Fibroblast of skin of abdomen (primary cell): ENCODE measurements at places on chromosomes 11 and 22.

DNA sequence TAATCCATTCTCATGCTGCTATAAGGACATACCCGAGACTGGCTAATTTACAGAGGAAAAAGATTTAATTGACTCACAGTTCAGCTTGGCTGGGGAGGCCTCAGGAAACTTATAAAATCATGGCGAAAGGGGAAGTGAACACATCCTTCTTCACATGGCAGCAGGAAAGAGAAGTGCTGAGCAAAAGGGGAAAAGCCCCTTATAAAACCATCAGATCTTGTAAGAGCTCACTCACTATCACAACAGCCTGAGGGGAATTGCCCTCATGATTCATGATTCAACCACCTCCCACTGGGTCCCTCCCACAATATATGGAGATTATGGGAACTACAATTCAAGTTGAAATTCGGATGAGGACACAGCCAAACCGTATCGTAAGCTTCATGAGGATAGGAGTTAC lies 3.8 kb upstream of the CYB5R2 start:
- peak; percentile 12 for DNase-seq

GRCh38 chr22:42177891-42178336 lies 47.3 kb upstream of the CYP2D6 start:
- no peak for DNase-seq

DNA sequence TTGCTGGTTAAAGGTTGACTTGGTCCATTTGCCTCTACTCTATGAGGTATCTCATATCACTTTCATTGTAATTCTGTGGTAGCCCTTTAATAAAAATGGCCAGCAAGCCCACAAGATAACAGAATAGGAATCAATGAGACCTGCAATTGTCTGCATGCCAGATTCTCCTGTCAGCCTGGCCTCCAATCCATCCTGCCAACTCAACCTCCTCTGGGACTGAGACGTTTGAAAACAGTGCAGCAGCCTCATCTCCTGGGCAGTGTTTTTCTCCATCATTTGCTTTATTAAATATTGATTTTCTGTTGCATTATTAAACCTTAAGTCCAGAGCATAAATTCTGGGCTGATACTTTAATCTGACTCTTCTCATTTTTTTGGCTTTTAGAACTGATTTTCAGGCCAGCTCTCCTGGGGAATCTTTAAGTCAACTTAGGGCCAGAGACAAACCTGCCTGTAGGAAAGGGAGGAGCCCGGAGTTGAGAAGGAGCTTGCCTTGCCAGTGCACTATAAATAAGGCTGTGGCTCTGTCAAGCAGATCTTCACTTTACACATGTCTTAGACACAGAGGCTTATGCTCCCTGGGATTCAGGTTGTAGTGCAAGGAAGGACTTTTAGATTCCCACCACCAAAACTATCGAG lies 798.0 kb downstream of the NTM start:
- no peak for DNase-seq

- DNase-seq: no peak
Observed at GRCh38 chr11:1487091-1487850, 692 bp upstream of the MOB2 start.

DNA sequence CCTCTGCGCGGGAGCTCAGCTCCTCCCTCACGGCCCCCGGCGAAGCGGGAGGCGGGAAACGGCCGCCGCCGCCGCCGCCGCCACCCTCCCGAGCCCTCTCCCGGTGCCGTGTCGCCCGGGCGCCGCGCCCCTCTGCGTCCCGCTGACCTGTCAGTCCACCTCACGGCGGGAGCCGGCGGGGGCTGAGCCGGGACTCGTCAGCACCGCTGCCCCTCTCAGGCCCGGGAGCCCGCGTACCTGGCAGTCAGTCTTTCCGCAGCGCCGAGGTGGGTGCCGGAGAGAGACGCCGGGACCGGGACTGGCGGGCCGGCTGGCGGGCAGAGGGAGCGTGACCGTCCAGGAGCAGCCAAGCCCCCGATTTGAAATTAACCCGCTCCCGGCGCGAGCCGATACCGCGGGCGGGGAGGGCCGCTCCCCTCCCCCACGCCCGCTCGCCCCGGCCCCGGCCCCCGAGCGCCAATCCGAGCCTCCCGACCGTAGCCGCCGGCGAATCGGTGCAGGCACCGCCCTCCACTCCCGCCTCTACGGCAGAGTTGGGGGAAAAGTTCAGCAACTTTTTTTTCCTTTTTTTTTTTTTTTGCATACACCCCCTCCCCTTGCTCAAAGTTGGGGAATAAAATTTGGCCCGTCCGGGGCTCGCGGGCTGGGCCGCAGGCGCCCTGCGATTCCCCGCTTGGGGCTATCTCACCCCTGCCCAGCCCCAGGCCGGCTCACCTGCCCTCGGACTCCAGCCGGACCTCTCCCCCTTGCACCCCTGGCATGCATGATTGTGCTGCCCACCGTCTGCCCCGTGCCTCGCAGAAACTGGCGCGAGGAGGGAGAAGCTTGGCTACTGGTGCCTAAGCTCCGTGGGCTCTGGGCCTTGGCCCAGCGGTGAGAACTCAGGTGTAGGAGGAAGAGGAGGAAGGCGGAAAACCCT lies 774 bp upstream of the E2F8 start:
- peak; percentile 8 for DNase-seq

GRCh38 chr22:36232715-36233401 lies 6.5 kb downstream of the APOL2 start:
- no peak for DNase-seq

DNA sequence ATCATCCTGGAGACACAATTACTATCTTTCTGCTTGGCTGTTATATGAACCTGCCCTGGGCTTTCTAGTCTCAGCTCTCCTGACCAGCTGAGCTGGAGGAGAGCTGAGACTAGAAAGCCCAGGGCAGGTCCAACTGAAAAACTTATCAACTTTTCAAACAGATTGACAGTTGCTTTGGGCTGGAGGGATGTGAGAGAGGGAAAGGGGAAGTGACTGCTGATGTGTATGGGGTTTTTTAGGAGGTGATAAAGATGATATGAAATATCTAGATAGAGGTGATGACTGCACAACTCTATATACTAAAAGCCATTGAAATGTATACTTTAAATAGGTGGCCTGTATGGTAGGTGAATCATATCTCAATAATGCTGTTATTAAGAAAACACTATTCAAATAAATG lies 60.2 kb upstream of the CHRM4 start:
- DNase-seq: no peak

DNA sequence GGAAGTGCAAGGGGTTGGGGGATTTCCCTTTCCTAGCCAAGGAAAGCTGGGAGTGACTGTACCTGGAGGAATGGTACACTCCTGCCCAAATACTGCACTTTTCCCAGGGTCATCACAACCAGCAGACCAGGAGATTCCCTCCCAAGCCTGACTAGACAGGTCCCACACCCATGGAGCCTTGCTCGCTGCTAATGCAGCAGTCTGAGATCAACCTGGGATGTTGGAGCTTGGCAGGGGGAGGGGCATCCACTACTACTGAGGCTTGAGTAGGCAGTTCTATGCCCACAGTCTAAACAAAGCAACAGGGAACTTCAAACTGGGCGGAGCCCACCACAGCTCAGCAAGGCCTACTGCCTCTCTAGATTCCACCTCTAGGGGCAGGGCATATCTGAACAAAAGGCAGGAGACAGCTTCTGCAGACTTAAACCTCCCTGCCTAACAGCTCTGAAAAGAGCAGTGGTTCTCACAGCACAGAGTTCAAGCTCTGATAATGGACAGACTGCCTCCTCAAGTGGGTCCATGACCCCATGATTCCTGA lies 58.5 kb downstream of the SLC22A9 start:
- no peak for DNase-seq

- DNase-seq: peak; percentile 31
Observed at GRCh38 chr11:128548649-128549255, 38.6 kb downstream of the ETS1 start.

GRCh38 chr11:73383249-73384124 lies 7.3 kb downstream of the RELT start:
- no peak for DNase-seq

- DNase-seq: no peak
Observed at GRCh38 chr11:79471071-79471844, 30.4 kb upstream of the TENM4 start.

GRCh38 chr22:21103633-21104032 lies 57.9 kb downstream of the LRRC74B start:
- DNase-seq: no peak

DNA sequence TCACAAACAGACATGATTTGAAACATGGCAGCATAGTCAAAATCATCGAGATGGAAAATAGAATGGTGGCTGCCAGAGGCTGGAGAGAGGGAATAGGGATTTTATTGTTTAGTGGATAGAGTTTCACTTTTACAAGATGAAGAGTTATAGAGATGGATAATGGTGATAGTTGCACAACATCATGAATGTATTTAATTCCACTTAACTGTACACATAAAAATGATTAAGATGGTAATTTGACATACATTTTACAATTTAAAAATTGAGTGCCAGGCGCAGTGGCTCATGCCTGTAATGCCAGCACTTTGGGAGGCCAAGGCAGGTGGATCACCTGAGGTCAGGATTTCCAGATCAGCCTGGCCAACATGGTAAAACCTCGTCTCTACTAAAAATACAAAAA lies 21.2 kb downstream of the TTC28 start:
- DNase-seq: no peak

DNA sequence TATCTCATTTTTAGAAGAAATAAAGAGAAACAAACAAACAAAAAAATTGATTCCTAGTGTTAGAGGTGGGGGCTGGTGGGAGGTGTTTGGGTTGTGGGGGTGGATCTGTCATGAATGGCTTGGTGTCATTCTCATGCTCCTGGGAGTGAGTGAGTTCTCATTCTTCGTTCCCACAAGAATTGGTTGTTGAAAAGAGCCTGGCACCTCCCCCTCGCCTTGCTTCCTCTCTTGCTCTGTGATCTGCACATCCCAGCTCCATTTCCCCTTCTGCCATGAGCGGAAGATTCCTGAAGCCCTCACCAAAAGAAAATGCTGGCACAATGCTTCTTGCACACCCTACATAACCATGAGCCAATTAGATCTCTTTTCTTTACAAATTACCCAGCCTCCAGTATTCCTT lies 277.8 kb downstream of the ST3GAL4 start:
- DNase-seq: peak; percentile 38

DNA sequence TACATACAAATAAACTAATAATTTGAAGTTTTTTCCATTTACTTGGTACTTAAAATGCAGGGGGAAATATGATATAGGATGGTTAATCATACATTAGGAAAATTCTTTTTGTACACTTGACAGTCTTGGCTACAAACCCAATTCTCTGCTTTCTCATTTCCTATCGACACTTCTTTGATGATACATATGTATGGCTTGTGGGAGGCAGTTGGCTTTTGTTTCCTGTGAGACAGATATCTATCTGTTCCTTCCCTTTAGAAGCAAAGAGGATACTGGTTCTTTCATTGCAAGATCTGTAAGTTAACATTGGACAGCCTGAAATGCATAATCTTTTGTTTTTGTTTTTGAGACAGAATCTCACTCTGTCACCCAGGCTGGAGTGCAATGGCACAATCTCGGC lies 47.9 kb upstream of the ADORA2A start:
- DNase-seq: peak; percentile 38

DNA sequence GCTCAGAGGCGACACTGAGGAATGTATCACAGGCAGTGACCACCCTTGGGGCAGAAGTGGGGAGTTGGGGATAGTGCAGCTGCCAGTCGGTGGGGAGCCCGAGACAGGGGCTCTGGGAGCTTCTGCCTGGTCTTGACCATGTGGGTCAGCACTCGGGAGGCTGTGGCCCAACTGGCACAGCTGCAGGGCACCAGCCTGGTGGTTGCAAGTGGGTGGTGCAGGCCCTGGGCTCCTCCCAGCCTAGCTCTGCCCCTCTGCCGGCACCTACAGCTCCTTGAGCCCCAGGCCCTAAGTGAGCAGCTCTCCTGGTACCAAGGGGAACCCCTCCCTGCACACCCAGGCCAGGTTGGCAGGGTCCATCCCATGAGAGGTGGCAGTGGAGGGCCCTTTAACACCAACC lies 12.6 kb upstream of the RASL10A start:
- no peak for DNase-seq

- DNase-seq: no peak
Observed at GRCh38 chr11:117840881-117841550, 16.5 kb upstream of the FXYD2 start.

DNA sequence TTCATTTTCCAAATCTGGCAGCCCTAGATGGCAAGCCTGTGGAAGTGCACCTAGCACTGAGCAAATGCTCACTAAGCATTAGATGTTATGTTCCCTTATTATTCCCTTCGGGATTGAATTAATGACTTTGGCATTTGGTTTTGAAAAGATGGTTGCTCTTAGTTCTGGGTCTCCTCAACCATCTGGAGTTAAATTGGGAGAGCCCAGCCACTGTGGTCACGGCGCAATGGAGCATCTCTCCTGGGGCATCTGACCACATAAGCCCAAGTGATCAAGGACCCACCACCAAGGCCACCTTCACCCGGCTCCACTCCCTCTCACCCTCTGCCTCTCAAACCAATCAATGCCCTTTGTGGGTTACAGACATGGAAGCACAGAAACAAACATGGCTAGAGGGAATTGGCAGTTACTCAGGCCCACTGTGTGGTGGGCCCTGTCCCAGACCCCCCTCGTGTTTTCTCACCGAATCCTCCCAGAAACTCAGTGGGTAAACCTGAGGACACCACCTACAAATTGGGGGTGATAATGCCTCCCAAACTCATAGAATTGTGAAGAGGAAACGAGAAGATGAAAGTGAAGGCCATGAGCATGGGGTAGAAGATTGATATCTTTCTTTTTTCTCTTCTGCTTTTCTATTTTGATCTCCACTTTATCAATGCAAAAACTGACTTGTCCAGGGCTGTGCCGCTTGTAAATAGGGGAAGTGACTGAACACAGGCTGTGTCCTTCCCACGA lies 52.2 kb downstream of the IRAG1 start:
- DNase-seq: no peak

DNA sequence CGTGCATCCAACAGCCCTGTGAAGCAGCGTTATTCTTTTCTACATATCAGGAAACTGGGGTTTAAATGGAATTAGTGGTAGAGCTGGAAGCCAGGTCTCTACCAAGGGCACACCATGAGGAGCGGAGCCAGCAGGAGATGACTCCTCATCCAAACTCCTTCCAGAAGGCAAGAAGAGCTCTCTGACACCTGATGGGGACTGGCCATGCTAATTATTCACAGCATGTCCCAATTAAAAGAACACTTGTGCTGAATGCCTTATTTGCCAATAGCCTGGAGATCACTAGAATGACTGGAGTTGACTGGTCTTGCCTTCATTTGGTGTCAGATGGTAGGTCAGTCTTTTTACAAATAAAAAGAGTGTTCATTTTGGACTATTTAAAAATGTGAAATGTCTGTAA lies 32.9 kb upstream of the SLN start:
- DNase-seq: no peak

GRCh38 chr11:121566279-121567168 lies 113.8 kb upstream of the SORL1-AS1 start:
- DNase-seq: no peak

- no peak for DNase-seq
Observed at GRCh38 chr11:121576531-121576930, 123.8 kb upstream of the SORL1-AS1 start.

GRCh38 chr11:64809781-64810241 lies 540 bp downstream of the MEN1 start:
- no peak for DNase-seq
